ENCODE measurements at places on chromosomes 13 and 19.

DNA sequence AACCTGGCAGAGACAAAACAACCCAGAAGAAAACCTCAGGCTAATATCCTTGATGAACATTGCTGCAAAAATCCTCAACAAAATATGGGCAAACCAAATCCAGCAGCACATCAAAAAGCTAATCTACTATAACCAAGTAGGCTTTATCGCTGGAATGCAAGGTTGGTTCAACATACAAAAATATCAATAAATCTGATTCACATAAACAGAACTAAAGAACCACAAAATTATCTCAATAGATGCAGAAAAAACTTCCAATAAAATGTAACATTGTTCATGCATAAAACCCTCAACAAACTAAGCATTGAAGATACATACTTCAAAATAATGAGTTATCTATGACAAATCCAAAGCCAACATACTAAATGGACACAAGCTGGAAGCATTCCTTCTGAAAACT lies 8.8 kb downstream of the ZNF724 start:
- no peak for DNase-seq

- DNase-seq: no peak
Observed at GRCh38 chr13:76993021-76993420, 1.1 kb downstream of the CLN5 start.

- DNase-seq: no peak
Observed at GRCh38 chr19:13079542-13079986, 23.1 kb downstream of the LYL1 start.

DNA sequence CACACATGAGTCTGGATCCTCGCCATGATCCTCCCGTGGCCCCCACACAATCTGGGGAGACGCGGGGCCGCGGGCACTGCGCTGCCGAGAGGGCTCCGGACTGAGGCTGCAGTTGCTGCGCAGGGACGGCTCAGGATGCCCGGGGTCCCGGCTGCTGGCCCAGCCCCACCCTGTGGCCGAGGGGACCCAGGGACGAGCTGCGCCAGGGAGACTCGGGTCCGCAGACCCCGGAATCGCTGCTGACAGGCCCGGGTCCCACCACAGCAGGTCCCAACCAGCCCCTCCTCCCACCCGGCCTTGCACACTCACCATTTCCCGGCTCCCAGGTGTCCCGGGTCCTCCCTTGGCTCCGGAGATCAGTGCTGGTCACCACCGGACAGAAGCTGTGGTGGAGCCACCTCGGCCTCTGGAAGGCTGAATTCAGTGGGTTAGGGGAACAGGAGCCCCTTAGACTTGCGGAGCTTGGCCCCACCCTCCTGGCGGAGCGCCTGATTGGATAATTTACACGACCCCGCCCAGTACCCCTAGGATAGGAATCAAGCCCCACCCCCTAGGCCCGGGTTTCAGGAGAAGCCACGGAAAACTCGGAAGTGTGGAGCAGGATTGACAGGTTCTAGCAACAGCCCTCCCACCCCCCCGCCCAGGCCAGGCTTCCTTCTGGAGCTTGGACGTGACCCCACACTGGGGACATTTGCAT lies 57.4 kb downstream of the ZNF44 start:
- no peak for DNase-seq

DNA sequence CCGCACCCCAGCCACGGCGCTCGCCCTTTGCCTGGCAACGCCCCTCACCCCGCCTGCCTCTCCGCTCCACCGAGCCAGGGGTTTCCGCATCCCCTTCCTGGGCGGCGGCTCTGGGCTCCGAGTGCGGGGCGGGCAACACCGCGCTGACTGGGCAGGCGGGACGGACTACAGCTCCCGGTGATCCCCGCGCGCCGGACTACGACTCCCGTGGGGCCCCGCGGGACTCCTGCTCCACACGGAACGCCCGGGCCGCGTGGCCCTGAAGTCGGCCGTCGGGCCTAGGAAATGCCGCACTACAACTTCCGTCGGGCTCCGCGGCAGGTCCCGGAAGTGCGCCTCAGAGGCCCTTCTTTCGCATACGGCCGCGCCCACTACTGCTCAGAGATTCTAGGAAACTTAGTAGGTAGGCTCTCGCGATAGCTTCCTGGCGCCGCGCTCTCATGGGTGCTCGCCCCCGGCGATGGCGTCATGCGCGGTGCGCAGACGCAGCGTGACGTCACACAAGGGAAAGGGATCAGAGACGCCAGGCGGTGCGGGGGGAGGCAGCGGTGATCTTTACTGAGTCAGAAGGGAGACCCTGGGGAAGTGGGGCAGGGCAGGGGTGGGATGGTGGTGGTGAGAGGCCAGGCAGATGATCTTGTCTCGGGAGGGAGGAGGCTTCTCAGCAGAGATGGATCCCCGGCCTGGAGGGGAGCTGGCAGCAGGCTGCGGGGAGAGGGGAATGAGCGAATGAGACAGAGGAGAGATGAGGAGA lies at the start of gene JOSD2:
Gene JOSD2 (minus strand): TSS at position 123 of the 754 bp plus-strand sequence. CDS start 760 bp downstream, outside the sequence.
- peak; percentile 98 for DNase-seq

DNA sequence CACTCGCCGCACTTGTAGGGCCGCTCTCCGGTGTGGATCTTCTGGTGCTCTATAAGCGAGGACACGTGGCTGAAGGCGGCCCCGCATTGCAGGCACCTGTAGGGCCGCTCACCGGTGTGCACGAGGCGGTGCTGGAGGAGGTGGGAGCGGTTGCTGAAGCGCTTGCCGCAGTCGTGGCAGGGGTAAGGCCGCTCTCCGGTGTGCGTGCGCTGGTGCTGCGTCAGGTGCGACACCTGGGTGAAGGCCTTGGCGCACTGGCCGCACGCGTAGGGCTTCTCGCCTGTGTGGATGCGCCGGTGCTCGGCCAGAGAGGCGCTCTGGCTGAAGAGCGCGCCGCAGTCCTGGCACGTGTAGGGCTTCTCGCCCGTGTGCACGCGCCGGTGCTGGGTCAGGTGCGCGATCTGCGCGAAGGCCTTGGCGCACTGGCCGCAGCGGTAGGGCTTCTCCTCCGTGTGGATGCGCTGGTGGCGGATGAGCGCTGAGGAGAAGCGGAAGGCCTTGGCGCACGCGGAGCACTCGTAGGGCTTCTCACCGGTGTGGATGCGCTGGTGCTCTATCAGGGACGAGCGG lies 7.5 kb downstream of the ZNF835 start:
- no peak for DNase-seq

DNA sequence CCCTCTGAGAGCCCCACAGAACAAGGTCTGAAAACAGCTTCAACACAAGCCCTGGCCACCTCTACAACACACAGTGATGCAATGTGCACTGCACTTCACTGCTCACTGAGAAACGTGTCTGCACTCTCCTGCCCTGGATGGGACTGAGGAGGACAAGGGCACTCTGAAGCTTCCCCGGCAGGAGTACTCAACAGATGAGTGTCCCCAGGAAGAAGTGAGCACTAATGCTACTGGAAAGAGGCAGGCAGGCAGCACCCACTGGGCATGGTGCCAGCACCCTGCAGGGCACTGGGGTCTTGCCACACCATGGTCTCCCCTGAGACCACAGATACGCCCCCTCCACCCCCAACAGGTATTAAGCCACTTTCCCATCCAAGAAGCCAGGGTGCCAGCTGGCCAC lies 17.7 kb upstream of the SLC35E1 start:
- DNase-seq: no peak

DNA sequence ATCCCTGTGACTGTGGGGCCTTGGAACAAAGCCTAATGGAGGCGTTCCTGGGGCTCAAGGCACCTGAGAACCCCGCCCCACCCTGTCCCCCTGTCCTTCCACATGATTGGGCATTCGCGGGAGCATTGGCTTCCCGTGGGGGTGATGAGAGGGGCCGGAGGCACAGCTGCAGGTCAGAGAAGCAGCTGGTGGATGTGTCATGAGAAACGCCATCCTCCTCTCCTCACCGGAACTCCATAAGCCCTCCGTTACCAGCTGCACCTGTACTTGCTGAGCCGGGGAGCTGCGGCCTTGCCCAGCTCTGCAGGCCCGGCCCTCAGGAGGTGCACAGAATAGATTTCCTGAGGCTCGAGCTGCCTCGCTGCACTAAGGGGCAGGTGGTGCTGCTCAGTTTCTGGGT lies 42.0 kb downstream of the CAPN12 start:
- DNase-seq: no peak

GRCh38 chr13:100521851-100522617 lies 66.6 kb downstream of the GGACT start:
- no peak for DNase-seq

- DNase-seq: peak; percentile 81
Observed at GRCh38 chr13:113816946-113817859, 46.7 kb downstream of the GAS6 start.

DNA sequence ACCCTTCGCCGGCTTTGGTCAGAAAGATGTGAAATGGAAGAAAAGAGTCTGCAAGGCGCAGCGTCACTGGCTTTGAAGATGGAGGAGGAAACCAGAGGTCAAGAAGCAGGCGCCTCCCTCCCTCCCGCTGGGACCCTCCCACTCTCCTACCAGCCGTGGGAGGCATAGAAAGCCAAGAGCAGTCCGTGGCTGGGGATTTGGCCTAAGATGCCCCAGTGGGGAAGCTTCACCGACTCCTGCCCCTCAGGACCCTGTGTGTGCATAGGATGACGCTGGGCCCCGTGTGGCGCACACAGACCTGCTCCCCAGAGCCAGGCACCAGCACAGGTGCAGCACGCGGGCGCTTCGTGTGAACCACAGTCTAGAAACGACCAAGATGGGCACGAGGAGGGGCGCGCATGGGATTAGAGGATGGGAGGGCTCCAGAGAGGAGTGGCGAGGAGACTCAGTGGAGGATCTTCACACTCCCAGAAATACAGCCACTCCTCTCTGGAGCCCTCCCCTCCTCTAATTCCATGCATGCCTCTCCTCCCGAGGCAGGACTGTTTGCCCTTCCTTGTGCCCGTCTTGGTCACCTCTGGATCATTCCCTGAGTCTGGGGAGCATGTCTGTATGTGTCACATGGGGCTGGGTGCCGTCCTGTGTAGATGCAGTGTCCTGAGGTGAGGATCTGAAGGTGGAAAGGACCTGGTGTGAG lies 194.3 kb downstream of the TEX29 start:
- no peak for DNase-seq

DNA sequence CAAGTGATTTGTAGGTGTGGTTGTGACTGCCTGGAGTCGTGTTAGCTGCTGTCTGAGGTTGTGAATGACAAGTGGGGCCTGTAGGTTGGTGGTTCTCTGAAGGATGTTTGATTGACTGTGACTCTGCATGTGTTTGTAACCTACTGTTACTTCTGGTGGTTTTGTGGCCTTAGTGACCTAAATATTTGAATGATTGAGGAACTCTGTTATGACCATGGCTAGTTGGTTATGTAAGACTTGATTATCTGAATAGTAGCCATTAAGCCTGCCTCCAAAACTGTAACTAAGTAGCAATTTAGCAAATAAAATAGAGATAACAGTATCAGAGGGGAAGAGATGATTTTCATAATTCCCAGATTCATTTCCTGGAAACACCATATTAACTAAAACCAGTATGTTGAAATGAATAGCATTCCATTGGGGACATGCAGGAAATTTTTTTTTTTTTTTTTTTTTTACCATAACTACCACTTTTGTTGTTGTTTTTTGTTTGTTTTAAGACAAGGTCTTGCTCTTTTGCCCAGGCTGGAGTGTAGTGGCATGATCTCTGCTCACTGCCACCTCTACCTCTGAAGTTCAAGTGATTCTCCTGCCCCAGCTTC lies 865 bp downstream of the ZNF382 start:
- no peak for DNase-seq

GRCh38 chr19:10416380-10417257 lies 3.7 kb upstream of the PDE4A start:
- DNase-seq: peak; percentile 90

GRCh38 chr13:51191743-51192142 lies 30.5 kb upstream of the FAM124A start:
- no peak for DNase-seq

DNA sequence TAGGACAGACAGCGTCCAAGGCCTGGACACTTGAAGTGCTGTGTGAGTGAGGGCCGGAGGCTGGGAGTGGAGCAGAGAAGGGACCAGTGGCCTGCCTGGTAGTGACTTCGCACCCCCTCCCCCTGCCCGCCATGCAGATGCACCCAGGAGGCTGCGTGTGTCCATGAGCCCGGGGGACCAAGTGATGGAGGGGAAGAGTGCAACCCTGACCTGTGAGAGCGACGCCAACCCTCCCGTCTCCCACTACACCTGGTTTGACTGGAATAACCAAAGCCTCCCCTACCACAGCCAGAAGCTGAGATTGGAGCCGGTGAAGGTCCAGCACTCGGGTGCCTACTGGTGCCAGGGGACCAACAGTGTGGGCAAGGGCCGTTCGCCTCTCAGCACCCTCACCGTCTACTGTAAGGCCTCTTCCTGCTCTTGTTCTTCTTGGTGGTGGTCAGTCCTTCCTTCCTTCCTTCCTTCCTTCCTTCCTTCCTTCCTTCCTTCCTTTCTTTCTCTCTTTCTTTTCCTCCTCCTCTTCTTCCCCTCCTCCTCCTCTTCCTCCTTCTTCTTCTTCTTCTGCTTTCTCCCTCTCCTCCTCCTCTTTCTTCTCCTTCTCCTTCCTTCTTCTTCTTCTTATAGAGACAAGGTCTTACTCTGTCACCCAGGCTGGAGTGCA lies 6.0 kb upstream of the FFAR1 start:
- no peak for DNase-seq

- DNase-seq: no peak
Observed at GRCh38 chr13:75480671-75481175, 1.2 kb downstream of the TBC1D4 start.

DNA sequence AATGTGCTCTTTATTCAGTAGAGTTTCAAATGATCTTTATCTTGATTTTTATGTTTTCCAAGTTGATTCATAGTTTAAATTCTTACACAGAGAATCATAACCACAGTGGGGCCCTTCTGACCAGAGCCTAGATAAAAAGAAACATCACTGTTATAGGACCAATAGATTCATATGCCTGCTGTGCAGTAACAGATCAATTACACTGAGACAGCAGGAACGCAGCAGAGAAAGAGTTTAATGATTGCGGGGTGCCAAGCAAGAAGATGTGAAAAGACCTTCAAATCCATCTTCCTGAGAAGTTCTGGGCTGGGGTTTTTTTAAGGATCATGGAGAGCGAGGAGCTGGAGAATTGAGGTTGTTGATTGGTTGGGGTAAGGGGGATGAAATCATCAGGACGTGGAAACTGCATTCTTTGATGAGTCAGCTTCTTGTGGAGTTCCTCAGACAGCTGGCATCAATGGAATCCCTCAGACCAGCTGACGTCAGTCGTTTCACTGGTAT lies 346.6 kb downstream of the TBC1D4 start:
- no peak for DNase-seq

- DNase-seq: no peak
Observed at GRCh38 chr13:36288794-36289391, 8.7 kb downstream of the CCDC169 start.

- DNase-seq: peak; percentile 65
Observed at GRCh38 chr13:44575741-44576350, at the start of gene TSC22D1. Gene TSC22D1 (minus strand): TSS chr13:44576330. CDS start chr13:44576074, 256 bp downstream.

DNA sequence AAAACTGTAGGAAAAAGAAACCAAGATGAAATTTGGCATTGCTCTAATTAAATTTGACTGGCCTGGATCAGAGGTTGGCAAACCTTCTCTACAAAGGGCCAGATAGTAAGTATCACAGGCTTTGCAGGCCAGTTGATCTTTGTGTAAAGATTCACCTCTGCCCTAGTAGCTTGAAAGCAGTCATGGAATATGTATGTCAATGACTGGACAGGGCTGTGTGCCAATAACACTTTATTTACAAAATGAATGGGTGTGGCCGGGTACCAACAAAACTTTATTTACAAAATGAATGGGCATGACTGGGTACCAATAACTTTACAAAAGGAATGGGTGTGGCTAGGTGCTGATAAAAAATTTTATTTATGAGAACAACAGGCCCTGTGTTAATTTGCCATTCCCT lies 20.0 kb downstream of the SIN3B start:
- no peak for DNase-seq

GRCh38 chr19:823565-824121 lies 1.9 kb upstream of the PLPPR3 start:
- DNase-seq: no peak

- DNase-seq: no peak
Observed at GRCh38 chr13:21606251-21606650, 2.3 kb upstream of the MICU2 start.

GRCh38 chr13:41596190-41596589 lies 138.8 kb downstream of the RGCC start:
- DNase-seq: no peak

All from stimulated activated naive CD4-positive, alpha-beta T cell treated with Interleukin-2 at 50 U/mL for 16 hours (primary cell).